ENCODE measurements at places on chromosomes 3 and 15.
A peak's percentile ranks its signal among the peaks of the same experiment; 100 is the strongest.

DNA sequence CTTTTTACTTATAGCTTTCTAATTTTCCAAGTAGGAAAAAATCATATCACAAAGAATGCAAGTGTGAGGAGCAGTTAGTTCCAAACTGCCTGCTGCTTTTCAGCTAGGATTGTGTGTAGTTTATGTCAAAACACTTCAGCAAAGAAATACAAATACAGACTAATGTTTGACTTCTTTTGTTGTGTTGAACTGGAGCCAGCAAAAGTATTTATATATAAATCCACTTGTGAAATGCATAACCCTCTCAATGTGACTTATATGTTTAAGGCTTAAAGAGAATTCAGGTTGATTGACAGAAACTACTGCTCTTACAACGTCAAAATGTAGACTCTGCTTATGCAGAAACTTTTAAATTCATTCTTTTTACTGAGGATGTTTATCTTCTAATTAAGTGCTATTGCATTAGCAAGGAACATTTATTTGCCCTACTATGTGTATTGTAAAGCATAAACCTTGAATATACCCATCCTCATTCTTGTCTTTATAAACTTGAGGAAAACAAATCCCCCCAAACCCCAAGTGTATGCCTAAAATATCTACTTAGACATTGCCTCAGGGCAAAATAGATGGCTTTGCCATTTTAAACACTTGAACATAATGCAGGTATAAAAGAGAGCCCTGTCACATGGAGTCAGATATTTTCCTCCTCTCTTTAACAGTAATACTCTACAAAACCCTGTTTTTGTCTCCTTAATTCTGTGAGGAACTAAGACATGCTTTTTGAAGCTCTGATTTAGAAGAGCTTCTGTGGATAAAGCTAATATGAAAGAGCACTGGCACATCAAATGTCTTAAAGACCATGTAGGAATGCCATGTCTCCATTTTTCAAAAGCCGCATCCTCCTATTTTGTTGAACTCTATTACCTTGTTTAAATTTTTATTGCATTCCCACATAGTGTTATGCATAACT, 302.8 kb upstream of the TBC1D5 start:
- no peak for DNase-seq

DNA sequence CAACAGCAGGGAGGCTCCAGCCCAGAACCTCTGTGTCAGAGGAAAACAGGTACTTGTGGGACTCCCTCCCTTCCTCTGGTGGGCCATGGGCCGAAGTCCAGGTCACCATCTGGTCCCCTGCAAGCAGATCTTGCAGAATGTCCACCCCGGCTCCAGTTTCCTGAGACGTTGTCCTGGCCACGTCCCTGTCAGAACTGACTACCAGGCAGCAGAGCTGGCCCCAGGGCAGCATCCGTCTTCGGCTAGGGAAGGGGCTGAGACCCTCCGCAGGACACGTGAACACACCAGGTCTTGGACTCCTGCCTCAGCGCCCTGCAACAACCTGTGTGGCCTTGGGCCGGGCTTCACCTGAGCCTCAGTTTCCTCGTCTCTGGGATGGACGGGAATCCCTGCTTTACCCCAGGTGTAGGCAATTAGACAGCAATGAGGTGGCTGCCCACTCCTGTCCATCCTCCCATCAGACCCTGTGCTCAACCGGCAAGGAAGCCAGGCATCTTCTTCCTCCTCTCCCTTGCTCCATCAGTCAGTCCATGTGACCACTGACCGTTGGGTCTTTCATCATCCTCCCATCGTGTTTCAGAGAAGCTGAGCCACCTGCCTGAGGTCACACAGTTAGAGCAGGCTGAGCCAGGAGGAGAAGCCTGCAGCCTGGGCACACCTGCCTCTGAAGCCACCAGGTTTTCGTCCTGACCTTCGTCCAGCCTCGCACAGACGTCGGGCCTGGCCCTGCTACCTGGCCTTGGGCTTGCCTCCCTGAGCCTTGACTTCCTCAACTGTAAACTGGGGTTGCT, 8.9 kb upstream of the PRKCD start:
- DNase-seq = no peak

GRCh38 chr3:188052169-188053035, 101.6 kb upstream of the LPP start:
- DNase-seq = peak; percentile 78

- DNase-seq = no peak
Observed at GRCh38 chr3:131922356-131922755, 112.5 kb downstream of the CPNE4 start.

DNA sequence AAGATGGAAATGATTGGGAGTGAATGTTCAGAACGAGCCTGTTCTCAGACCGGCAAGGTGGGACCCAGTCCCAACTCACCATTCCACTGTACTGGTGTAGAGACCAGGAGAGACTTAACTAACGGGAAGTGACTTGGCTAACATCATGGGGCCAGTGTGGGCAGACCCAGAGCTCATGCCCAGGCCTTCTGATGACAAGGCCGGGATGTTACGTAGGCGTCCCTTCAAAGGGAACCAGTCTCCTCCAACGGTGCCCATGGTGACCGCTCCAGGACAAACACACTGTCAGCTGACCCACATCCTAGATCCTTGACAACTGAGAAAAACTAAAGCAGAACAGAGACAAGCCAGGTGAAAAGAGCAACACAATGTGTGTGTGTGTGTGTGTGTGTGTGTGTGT, 128.4 kb upstream of the HACD2 start:
- DNase-seq = no peak

GRCh38 chr3:114327665-114328064, 33.8 kb downstream of the TIGIT start:
- DNase-seq = no peak

DNA sequence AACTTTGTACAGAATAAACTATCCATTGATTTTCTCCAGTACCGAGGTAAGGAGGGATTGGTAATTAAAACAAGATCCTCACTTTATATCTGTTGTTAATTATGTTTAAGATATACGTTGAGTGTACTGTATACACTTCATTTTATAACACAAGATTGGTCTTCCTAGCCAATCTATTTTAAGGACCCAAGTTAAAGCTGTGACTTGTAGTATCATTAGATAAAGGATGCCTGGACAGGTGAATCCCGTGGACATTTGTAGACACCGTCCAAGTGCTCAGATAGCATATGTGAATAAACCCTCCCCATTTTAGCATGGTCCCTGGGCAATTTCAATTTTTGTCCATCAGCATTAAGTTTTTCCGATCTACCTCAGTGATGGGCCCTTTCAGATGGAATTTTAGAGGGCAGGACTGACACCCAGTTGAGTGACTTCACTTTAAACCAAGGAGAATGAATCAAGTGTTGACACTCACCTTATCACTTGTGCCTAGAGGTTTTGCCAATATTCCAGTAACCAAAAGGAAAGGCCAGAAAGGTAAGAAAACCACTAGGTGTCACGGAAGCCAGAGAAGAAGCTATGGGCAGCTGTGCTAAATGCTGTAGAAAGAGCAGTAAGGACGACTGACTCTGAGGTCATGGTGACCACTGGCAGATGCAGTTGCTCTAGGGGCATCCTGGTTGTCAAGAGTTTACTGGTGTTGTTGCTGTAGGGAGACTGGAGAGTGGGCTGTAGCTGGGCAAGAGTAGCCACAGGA, 9.2 kb downstream of the AHSG start:
- DNase-seq = no peak

GRCh38 chr15:40595219-40595618, 1.2 kb downstream of the KNL1 start:
- no peak for DNase-seq

DNA sequence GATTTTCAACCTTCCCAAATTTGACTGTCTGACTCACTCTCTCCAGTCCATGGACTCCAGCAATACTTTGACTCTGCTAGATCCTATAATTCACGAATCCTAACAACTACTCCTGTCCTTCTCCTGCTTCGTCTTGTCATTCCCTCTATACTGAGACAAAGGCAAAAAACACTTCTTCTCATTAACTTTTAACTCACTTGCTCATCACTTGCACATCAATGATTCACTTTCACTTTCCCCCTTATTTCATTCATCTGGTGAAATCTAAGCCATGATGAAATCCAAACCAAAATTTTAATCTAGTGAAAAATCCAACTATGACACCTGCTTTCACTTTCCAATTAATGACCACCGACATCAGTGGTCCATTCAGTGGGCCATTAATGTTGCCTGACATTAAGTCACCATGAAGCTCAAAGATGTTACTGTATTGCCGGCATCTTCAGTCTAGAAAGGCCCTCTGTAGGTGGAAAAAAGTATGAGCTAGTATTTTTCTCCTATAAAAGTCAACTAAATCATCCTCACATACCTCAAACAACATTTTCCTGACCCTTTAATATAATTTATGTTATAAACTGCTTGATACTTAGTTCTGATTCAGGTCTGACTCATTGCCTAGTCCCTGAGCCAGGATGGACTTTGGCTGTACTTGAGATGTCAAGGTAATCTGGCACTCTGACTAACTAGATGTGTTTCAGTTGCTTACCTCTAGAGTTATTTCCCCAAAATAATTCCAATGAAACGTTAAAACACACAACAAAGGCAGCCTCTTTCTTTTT, 158.6 kb downstream of the CNTN6 start:
- no peak for DNase-seq

DNA sequence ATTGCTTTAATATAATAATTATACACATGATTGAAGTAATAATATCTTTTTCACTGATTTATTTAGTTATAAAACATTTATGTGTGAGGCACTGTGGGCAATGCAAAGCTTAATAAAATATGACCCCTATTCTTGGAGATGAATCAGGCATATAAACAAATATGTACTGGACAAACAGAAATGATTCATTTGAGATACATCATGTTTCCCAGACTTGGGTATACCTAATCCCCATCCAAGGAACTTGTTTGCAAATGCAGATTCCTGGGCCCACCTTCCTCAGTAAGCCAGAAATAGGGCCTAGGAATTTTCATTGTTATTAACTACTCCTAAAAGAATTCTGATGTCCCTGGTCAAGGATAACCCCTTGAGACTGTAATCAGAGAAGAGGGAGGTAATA, 184.2 kb downstream of the CHL1 start:
- DNase-seq = no peak

Measured in right forelimb (tissue), 1 donor.